WTC11 (cell line): ENCODE measurements at places on chromosomes 6 and 20. TPM values are rescaled to one million over a fixed set of nuclear protein-coding genes. Genes with fewer than 3 reads are reported as not detected.

DNA sequence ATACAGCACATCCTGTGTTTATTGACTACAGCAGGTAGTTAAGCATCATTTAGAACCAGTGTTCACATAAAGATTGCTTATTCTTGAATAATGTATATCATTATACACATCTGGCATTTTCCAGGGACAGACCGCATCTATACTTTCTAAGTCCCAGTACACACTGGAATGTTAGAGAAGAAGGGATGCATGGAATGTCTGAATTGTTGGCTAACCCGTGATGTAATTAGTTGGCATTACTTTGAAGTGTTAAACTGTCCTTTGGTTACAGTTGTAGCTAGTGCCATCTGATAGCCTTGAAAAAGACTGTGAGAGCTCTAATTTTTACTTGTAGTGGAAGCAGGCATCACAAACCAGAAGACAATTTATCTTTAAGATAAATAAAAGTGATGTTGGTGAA lies 29.8 kb upstream of the MCHR2 start:
- no peak overlapping the region for H3K27ac ChIP-seq
- no peak for DNase-seq
- H3K4me3 ChIP-seq = no peak overlapping the region
- H3K36me3 ChIP-seq = no peaks in the 10 kb centered on the region

The PROKR2 gene
- 1.5 to 2.6 TPM (median 2.0 TPM) in 3 replicates for total RNA-seq

The COL9A1 gene
- 9.0 to 14.4 TPM (median 13.2 TPM) in 3 replicates for total RNA-seq

DNA sequence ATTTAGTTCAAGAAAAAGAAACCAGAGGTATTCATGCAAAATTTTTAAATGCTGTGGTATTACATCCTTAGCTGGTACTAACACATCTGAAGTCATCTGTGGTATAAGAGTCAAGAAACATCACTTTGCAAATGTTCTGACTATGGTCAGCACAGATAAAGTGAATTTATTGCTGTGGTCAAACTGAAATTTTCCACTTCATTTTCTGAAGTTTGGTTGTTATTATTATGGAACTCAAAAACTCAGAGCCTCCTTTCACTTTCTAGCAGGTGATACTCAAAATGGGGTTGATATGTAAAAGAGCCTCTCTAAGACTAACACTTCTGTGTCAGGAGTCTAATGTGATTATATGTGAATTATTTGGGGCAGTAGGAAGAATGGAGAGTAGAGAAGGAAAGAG lies 257.8 kb downstream of the RNGTT start:
- no peaks in the 10 kb centered on the region for H3K36me3 ChIP-seq
- no peak overlapping the region for H3K4me3 ChIP-seq
- H3K27me3 ChIP-seq = no peaks in the 10 kb centered on the region
- DNase-seq = no peak
- H3K27ac ChIP-seq = no peak overlapping the region

The PRKN gene
- 0.59 to 1.0 TPM (median 1.0 TPM) in 3 replicates for total RNA-seq

GRCh38 chr6:111530667-111531066 lies 47.6 kb upstream of the REV3L start:
- no peak overlapping the region for H3K27ac ChIP-seq
- H3K4me1 ChIP-seq = peaks cover 25% of the 10 kb centered on the region
- no peaks in the 10 kb centered on the region; the same call in 1 of the 2 replicates for H3K36me3 ChIP-seq
- no peaks in the 10 kb centered on the region for H3K27me3 ChIP-seq
- DNase-seq = peak; percentile 16

DNA sequence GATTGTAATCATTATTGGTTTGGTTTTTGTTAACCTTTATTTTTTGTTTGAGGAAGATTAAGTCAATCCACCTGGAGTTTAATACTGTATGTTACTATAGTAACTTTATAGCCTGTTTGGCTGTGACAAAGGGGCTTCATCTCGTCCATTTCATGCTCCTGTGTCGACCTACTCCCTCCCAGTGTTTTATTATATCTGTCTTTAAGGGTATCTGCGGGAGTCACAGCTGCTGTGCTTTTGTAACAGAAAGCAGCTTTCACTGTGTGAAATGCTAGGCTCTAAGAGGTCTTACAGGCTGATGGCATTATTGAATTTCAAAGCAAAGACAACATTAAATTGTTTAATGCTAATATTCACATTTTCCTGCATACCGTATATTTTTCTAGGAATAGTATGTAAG lies 698.0 kb upstream of the POU3F2 start:
- no peaks in the 10 kb centered on the region for H3K27me3 ChIP-seq
- peaks cover 6% of the 10 kb centered on the region for H3K36me3 ChIP-seq
- peaks cover 33% of the 10 kb centered on the region for H3K4me1 ChIP-seq
- no peak overlapping the region; the same call in 1 of the 2 replicates for H3K27ac ChIP-seq
- H3K4me3 ChIP-seq = no peak overlapping the region

GRCh38 chr20:11119573-11119972 lies 445.8 kb upstream of the JAG1 start:
- H3K36me3 ChIP-seq = peaks cover 3% of the 10 kb centered on the region; the same call in 1 of the 2 replicates
- H3K4me3 ChIP-seq = no peak overlapping the region
- DNase-seq = no peak
- H3K4me1 ChIP-seq = no peaks in the 10 kb centered on the region

- H3K4me1 ChIP-seq = peaks cover 67% of the 10 kb centered on the region
- peak overlapping the region; percentile 24 for H3K4me3 ChIP-seq
- peak overlapping the region; percentile 98 for H3K27ac ChIP-seq
- H3K36me3 ChIP-seq = peaks cover 21% of the 10 kb centered on the region
Measured at GRCh38 chr20:60691966-60692615, 560.0 kb upstream of the CDH4 start.

The SLC22A16 gene
- total RNA-seq = 0.34 TPM in 1 of 3 replicates, not detected in the others

- H3K36me3 ChIP-seq = peaks cover 2% of the 10 kb centered on the region; the same call in 1 of the 2 replicates
- peaks cover 19% of the 10 kb centered on the region for H3K4me1 ChIP-seq
- no peak overlapping the region for H3K27ac ChIP-seq
- no peaks in the 10 kb centered on the region for H3K27me3 ChIP-seq
Measured at GRCh38 chr6:14002176-14002947, 77.6 kb downstream of the RNF182 start.

The ATP6V1G2 gene
- 2.7 to 4.1 TPM (median 4.0 TPM) in 3 replicates for total RNA-seq

The KIAA1755 gene
- total RNA-seq = 0.16 to 0.50 TPM (median 0.27 TPM) in 3 replicates

- H3K4me3 ChIP-seq = no peak overlapping the region
- H3K27ac ChIP-seq = no peak overlapping the region
- peaks cover 17% of the 10 kb centered on the region for H3K36me3 ChIP-seq
- H3K27me3 ChIP-seq = no peaks in the 10 kb centered on the region
- DNase-seq = no peak
Measured at GRCh38 chr6:31978831-31979230, 3.0 kb upstream of the C4A start.

GRCh38 chr6:16248271-16248853 lies 10.0 kb downstream of the GMPR start:
- H3K36me3 ChIP-seq = no peaks in the 10 kb centered on the region
- DNase-seq = no peak
- peaks cover 6% of the 10 kb centered on the region; the same call in 1 of the 2 replicates for H3K27me3 ChIP-seq

The DEFB127 gene
- total RNA-seq = not detected in 3 replicates

GRCh38 chr20:3998998-3999397 lies 16.4 kb downstream of the RNF24 start:
- no peak for DNase-seq
- no peaks in the 10 kb centered on the region for H3K27me3 ChIP-seq
- H3K27ac ChIP-seq = no peak overlapping the region
- H3K36me3 ChIP-seq = no peaks in the 10 kb centered on the region
- H3K4me1 ChIP-seq = no peaks in the 10 kb centered on the region
